Eye (tissue), 1 donor: ENCODE measurements at places on chromosomes 6 and 20.

DNA sequence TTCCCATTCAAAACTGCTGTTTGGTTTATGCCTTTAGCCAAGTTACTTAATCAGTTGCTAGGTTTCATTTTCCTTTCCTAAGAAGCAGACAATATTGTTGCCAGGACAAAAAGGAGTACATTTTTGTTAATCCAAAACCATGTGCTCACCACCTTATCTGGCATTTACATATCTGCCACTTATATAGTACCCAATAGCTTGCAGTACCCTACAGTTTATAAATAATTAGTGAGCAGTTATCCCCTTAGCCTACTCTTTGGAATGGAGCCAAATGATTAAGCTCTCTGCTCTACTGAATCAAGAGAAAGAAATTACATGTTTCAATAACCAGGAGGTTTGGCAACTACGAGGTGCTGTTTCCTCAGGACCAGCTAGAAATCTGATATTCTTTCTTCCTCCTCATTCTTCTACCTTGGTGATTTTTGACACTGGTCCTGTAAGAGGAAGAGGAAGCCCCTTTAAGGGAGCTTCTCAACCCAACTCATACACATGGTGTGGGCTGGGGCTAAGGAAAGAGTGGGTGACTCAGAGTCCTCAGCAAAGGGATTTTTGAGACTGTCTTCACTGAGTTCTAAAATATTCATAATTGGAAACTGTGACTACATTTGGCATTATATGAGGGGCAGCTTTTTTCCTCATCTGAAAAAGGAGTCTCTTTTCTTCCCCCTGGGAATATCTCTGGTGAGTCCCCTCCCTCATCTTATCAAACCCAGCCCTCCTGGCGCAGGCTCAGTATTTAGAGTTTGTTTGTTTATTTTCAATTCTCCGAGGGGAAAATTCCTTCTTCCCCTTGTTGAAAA is 1.5 kb downstream of the ZNFX1 start:
- peak; percentile 78 for DNase-seq

DNA sequence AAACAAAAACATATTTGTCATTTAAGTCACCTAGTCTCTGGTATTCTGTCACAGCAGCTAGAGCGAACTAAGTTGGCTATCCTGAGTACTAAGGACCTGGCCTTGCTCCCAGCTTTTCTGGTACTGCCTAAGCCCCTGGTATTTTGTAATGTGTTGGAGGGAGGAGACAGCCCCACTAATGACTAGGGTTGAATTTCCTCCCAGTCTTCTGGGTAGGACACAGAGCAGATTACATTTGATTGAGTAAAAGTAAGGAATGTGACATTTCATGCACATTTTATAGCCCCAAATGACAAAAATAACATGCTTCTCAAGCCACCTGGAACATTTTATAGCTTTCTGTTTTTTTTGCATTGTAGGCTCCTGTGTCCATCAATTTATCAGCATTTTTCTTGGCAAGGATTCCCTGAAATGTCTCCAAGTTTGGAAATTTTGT is 47.9 kb upstream of the DDR1 start:
- DNase-seq: peak; percentile 49

- no peak for DNase-seq
Measured at GRCh38 chr6:137893726-137894125, 26.7 kb downstream of the TNFAIP3 start.

- DNase-seq: no peak
Measured at GRCh38 chr6:106253731-106254130, 71.8 kb downstream of the ATG5 start.

DNA sequence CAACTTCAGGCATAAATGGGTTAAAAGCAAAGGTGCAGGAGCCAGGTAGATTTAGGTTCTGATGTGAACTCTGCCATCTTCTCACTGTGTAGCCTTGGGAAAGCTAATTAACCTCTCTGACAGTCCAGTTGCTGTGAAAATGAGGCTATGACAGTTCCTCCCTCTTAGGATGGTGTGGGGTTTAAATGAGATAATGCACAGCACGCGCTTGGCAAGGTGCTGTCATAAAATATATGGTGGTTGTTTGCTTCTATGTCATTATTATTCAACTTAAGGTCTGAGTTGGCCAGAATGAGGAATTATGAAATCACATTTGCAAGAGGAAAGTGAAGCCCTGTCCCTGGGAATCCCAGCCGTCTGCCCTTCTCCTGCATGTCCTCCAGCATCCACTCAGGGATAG is 15.5 kb upstream of the BCAS1 start:
- no peak for DNase-seq

- DNase-seq: no peak
Measured at GRCh38 chr20:19566226-19566945, 191.7 kb upstream of the RIN2 start.

- no peak for DNase-seq
Measured at GRCh38 chr6:84648444-84648843, 116.0 kb downstream of the TBX18 start.
